ENCODE measurements at places on chromosomes 16 and 17.

GRCh38 chr16:63625126-63625525, 1496.7 kb downstream of the CDH11 start:
- no peak for DNase-seq

- no peak for DNase-seq
Measured at GRCh38 chr17:56543280-56543679, 50.2 kb upstream of the NOG start.

- DNase-seq = no peak
Measured at GRCh38 chr17:8117367-8117979, 841 bp downstream of the ALOXE3 start.

- no peak for DNase-seq
Measured at GRCh38 chr16:678209-678857, 1.9 kb upstream of the STUB1 start.

GRCh38 chr17:65537845-65538674, 23.4 kb downstream of the AXIN2 start:
- DNase-seq = no peak
